Activated T-cell treated with anti-CD3 and anti-CD28 coated beads, Interleukin-2, amount 50 U/mL, for 72 hours (primary cell): ENCODE measurements at places on chromosomes 3 and 15. TPM values are rescaled to one million over a fixed set of nuclear protein-coding genes. Genes with fewer than 3 reads are reported as not detected.

- H3K4me3 ChIP-seq: no peak overlapping the region
- DNase-seq: no peak
- peaks cover 12% of the 10 kb centered on the region for H3K4me1 ChIP-seq
- no peaks in the 10 kb centered on the region for H3K36me3 ChIP-seq
- H3K27me3 ChIP-seq: peaks cover 21% of the 10 kb centered on the region
- H3K27ac ChIP-seq: no peak overlapping the region
Observed at GRCh38 chr3:150147776-150148175, 177.1 kb upstream of the PFN2 start.

DNA sequence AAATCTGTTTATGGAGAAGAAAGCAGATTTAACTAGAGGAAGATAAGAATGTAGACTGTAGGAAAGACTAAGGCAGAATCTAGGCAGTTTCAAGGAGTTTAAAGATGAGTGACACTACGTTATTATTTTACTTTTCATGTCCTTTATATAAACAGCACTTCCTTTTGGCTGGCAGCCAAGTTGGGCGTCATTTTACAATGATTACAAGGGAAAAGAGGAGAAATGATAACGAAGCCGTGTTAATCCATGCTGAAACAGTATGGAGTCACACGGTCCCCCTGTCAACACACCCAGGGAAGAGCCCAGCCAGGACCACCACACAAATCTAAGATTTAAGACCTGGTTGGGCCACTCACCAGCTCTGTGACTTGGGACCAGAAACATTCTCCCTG lies 83.7 kb upstream of the NEO1 start:
- H3K36me3 ChIP-seq: no peaks in the 10 kb centered on the region
- DNase-seq: no peak
- H3K4me3 ChIP-seq: no peak overlapping the region
- no peak overlapping the region for H3K27ac ChIP-seq

Gene IRAK2
- 9.4 TPM for total RNA-seq

Gene DPH6
- 8.8 TPM for total RNA-seq

Gene NLGN1
- total RNA-seq: not detected

Gene EHHADH
- total RNA-seq: 6.9 TPM
